ENCODE measurements at places on chromosomes 5 and 9. TPM values are rescaled to one million over a fixed set of nuclear protein-coding genes. Genes with fewer than 3 reads are reported as not detected.

GRCh38 chr9:98517761-98518160, 191.0 kb downstream of the GABBR2 start:
- no peak for DNase-seq

CORO2A gene
- total RNA-seq, result 3.3 TPM

GRCh38 chr9:73565026-73565425, 413.4 kb downstream of the ANXA1 start:
- no peak for DNase-seq

CDX1 gene
- 0.22 TPM for total RNA-seq

- DNase-seq, result no peak
Measured at GRCh38 chr5:21225223-21226064, 1237.4 kb upstream of the CDH18 start.

- DNase-seq, result no peak
Measured at GRCh38 chr5:174454464-174454863, 269.9 kb upstream of the MSX2 start.

DNA sequence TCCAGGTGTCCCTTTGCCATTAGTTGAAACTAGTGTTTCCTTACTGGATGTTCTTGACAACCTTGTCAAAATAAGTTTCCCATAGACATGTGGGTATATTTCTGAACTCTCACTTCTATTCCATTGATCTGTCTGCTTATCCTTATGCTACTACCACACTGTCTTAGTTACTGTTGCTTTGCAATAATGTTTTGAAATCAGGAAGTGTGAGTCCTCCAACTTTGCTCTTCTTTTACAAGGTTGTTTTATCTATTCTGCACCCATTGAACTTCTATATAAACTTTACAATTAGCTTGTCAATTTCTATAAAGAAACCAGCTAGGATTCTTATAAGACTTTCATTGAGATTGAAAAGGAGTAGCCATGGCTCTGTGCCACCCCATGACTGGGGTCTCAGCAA, 24.3 kb downstream of the CD14 start:
- no peak for DNase-seq

IRX2 gene
- total RNA-seq, result not detected

DNA sequence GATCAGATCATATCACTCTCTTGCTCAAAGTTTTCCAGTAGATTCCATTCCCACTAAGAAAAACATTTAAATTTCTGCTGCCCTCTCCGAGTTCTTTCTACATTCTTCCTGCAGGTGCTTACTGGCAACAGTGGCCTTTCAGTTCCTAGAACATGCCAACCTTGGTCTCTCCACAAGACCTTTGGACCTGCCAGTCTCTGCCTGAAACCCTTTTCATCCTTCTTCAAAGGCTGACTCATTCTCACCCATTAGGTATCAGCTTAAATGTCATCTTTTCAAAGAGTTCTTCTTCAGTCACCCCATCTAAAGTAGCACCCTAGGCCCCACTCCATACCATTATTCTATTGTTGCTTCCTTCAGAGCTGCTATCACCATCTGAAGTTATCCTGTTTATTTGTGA, 21.8 kb downstream of the PPIC start:
- no peak for DNase-seq

DNA sequence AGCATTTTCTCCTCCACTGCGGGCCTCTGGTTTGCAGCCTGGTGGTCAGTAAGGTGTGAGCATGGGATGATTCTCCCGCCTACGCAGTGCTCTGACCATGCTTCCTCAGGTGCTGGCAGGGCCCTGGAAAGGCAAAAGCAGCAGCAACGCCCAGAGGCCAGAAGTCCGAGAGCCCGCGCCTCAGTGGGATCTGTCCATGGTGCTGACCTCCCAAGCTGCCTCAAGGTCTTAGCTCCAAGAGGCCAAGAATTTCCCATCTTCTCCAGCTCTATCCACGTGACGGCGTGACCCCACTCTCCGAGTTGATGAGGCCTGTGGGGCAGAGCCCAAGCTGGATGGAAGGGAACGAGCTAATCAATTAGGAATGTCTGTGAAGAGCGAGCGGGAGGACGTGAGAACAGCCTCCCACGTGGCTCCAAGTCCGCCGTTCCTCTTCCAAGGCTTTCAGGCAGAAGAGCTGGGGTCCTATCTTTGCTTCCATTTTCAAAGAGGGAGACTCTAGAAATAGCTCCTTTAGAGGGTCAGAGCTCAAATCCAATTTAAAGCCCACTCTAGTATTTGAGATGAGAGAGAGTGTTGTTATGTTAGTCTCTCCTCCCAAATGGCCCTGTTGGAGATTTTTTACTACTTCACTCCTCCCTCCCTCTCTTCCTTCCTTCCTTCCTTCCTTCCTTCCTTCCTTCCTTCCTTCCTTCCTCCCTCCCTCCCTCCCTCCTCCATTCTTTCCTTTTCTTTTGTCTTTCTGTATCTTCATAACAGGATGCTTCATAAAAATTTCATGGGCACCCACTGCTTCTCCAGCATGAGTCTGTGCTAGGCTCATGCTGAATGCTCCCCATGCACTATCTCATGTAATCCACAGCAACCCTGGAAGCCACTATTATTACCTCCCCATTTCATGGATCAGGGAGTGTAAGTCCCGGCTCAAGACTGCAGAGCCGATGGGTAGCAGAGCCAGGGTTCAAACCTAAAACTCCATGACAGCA, 69.3 kb downstream of the OLFM1 start:
- no peak for DNase-seq

DNA sequence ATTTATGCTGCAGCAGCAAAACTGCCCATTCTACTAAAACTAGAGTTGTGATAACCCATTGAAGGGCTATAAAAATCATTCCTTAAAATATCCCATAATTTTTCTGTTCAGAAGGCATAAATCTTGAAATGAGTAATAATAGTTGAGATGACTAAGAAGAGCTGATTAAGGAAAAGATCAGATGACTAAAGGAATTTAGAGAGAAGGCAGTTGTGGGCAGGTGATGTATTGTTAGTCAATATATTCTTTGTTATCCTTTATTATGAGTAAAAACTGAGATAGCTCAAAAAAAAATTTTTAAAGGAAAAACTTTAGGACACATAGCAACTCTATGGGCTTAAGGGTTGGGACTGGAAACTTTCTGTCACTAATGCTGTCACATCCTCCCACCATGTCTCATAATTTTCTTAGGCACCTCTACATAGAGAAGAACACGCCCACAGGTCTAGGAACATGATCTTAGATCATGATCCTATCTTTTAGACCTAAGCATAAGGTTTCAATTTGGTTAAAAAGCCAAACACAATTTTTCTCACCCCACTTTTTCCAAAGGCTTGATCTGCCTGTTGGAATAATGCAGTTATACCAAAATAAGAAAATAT, 597.5 kb upstream of the MEF2C start:
- no peak for DNase-seq

GALNT12 gene
- 4.6 TPM for total RNA-seq

PCDHGA12 gene
- total RNA-seq, result 11.3 TPM

DNA sequence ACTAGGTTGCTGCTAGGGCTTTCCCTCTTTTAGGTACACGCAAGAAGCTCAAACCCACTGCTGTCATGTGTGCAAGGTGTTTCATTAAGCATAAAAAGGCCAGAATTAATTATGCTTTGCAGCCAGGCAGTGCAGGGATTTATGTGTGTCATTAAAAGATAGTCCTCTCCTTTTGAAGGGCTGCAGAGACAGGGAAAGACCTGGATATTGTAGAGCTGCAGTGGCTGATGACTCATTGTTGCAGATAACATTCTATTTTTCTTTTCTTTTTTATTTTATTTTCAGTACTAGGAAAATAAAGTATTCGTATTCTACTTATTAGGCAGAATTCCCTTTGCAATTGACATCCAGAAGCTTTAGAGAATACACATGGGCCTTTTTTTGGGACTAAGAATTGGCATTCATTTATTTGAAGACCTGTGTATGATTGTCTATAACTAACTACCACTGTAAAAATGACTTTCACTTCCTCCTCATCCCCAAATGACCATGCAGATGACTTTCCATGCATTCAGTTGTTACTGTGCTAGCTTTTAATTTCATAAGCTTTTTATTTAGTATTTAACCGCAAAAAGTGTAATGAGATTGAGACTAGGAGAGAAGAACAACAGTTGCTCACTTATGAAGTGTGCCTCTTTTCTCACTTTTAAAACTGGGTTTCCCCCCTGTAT, 113.0 kb downstream of the PAM start:
- no peak for DNase-seq

- DNase-seq, result no peak
Measured at GRCh38 chr9:32681751-32682150, 46.3 kb upstream of the TAF1L start.

GRCh38 chr9:83451308-83451707, 86.9 kb downstream of the FRMD3 start:
- no peak for DNase-seq

DNA sequence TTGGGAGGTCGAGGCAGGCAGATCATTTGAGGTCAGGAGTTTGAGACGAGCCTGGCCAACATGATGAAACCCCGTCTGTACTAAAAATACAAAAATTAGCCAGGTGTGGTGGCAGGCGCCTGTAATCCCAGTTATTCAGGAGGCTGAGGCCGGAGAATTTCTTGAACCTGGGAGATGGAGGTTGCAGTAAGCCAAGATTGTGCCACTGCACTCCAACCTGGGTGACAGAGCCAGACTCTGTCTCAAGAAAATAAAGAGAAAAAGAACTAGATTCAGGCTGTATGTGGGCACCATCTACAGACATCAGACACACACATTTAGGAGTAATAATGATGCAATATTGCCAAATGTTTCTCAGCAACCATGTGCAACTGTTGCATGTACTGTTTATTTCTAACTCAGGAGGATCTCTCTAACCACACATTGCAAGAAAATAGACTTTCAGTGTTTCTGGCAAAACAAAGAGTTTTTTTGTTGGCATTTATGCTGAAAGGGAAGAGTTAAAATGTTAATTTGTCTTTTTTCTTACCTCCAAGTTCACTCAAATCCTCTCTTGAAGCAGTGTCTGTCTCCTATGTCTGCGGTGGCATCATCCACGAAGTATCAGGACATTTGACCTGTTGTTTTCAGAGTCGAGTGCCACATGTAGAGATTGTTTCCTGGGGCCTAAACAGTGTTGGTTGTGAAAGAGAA, 5.1 kb upstream of the ORM1 start:
- no peak for DNase-seq

GRXCR2 gene
- not detected for total RNA-seq

- DNase-seq, result no peak
Measured at GRCh38 chr9:86424251-86424891, 70.2 kb upstream of the TUT7 start.

HNRNPA0 gene
- 12.6 TPM for total RNA-seq

DNA sequence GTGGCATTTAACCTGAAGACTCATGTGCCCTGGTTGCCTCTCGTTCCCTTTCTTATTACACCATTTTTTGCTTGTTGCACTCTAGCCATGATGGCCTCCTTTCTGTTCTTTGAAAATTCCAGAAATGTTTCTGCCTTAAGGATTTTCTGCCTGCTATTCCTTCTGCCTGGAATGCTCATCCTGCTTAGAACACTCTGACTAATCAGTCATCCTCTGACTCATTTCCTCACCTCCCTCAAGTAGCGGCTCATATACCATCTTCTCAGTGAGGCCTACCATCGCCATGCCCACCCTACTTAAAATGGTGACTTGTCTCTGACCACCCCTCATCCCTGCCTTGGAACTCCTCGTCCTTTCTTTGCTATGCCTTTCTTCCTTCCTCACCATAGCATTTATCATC, 68.8 kb downstream of the KIF4B start:
- no peak for DNase-seq

SETX gene
- 64.0 TPM for total RNA-seq

GRCh38 chr5:131792896-131793295, 3.9 kb downstream of the FNIP1 start:
- DNase-seq, result no peak

- no peak for DNase-seq
Measured at GRCh38 chr5:128711216-128711615, 173.2 kb upstream of the FBN2 start.

GRCh38 chr9:132239999-132240840, 78.4 kb downstream of the NTNG2 start:
- no peak for DNase-seq

LHX6 gene
- 15.0 TPM for total RNA-seq

- no peak for DNase-seq
Measured at GRCh38 chr9:18330401-18331309, 143.3 kb upstream of the ADAMTSL1 start.

DNA sequence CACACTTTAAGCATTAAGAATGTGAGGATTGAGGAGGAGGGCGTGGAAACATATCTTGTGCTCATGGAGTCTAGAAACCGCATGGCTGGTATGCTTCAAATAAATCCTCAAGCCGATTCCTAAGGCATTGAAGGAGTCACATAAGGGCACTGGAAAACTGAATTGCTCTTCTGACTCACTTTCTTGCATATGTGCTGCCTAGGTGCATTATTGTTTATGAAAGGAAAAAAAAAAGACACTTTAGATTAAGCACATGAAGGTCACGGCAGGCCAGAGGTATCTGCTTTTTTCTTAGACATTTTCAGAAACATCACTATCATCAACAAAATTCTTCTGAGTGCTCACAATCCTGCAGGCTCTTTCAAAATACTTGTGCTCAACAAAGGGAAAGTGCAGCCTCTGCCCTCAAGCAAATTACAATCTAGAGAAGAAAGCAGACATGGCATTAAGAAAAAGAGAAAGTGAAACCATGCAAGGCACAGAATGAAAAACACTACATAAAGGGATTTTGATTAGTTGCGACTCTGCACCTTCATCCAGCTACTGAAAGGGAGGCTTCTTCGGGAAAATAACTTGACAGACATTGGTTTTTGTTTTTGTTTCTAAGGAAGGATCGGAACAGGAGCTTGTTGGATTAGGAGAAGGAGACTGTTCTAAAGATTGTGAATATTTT, 2117.6 kb downstream of the MAT2B start:
- DNase-seq, result no peak

GRCh38 chr9:76571288-76571687, 112.3 kb downstream of the GCNT1 start:
- DNase-seq, result no peak

- DNase-seq, result no peak
Measured at GRCh38 chr5:1089146-1089545, 22.7 kb downstream of the SLC12A7 start.

GBGT1 gene
- 15.3 TPM for total RNA-seq

ST8SIA4 gene
- total RNA-seq, result 1.8 TPM

SNCB gene
- not detected for total RNA-seq

CYSRT1 gene
- not detected for total RNA-seq

MGAT1 gene
- total RNA-seq, result 216 TPM

DNA sequence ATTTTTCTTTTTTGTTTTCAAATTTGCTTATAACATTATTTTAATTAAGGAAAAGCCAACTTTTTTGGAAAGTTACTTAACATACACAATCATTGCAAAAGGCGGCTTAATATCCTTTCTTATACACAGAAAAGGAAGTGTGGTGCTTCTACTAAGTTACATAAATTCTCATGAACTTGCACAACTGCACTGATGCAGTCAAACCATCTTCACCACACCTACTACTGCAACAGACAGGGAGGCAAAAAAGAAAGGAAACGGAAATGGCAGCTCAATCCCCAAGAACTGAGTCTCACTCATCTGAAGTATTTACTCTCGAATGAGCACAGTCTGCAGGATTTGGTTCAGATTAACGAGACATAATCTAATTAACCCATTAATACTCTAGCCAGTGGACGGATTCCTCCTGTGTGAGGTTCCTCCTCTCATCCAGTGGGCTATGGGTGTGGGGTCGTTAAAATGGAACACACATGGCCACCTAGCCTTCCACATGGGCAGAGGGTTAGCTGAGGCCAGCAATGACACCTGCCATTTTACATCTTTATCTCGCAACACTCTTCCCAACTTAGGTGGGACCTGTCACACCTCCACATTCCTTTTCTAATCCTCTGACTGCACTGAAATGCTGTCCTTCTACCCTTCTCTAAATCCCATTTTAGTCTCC, 30.0 kb downstream of the GOLM1 start:
- no peak for DNase-seq

CAST gene
- 253 TPM for total RNA-seq

PTBP3 gene
- total RNA-seq, result 27.3 TPM
